ENCODE measurements at places on chromosomes 3 and 15.

DNA sequence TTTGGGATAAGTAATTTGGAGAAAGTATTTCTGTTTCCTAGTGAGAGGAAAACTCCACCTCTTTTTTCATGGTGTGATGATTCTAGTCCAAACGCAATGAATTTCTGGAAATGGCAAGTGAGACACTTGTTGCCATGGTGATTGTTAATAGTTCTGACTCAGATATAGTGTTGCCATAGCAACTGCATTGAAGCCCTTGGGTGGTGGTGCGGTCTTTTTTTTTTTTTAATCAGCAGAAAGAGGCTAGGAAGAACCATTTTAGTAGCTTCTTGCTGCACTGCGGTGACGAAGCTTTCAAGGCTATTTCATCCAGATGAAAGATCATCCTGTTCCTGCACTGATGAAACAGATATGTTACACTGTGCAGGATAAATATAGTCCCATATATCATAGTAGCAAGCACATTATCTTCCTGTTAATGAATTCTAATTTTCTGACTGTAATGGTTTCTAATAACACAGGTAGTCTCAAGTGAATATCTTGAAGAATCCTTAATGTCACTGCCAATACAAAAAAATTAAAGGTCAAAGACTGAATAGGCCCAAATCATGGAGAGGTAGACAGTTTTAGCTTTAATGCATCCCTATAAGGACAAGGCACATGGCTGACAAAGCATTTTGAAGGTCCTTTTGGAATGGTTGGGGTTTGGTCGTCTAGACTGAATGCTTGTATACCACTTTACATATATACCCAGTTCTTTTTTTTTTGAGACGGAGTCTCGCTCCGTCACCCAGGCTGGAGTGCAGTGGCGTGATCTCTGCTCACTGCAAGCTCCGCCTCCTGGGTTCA, 125.1 kb upstream of the ZBTB20 start:
- no peak for DNase-seq

DNA sequence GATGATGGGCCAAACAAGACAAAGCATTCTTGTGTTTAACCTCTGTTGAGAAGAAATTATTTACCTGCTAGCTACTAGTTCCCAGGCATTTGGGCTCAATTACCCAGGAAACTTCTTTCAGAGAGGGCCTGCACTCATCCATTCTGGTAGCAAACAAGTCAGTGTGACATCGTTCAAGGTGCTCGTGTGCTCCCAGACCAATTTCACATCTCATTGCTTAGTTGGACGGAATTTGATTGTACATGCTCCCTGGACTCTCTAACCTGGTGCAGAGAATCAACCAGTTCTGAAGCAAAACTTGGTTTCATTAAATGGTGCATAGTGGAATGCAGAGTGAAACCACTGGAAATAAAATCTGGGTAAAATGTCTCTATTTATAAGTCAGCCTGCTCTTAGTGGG, 392.7 kb downstream of the LSAMP start:
- no peak for DNase-seq

DNA sequence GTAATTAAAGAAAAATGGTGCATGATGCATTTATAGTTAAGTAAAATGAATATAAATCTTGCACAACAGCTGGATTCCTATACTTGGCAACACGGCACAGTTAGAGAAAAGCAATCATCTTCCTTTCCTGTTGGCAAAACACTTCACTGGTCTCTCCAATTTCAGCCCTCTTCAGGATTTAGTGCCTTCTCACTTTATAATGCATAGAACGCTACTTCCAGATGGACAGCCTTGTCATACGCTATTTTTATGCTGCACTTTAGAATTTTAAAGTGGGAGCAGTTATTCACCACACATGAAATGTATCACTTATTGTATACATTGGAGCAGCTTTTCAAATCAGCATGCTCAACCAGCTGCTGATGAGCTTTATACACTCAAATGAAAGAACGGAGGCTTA, 194.4 kb upstream of the GBE1 start:
- DNase-seq: no peak

DNA sequence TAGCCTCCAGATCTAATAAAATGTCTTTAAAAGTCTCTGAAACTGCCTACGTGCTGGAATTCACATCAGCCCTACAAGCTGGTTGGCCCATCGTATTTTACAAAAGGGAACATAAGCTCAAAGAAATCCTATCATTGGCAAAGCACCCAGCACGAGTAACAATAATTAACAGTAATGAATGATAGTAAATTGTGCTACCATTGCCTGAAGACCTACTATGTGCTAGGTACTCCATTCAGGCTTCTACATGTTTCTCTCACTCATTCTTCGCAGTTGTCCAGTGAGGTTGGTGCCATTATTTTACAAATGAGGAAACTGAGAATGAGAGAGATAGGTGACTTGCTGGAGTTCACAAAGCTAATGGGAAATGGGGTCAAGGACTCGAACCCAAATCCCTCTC, 7.1 kb upstream of the EPHB3 start:
- no peak for DNase-seq

DNA sequence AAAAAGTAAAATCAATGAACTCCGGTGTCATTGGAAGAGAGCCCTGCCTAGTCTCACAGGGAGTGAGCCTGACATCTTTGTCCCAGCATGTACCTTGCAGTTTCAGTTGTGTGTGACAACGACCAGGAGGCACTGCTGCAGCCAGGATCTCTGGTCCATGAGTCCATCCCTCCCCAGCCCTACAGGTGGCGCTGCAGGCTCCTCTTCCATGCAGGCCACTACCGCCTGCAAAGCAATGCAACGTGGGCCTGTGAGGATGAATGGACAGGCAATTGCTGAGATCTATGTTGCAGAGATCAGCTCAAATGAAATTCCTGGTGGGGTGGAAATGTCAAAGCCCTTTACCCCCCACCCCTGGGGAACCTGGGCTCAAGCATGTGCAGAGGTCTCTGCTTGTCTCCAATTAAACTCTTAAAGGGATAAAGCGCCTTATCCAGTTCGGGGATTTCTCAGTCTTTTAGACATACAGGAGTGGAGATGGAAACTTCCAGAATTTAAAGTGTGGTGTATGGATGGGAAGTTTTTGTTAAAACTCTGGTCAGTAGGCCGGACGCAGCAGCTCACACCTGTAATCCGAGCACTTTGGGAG, 35.8 kb downstream of the TKT start:
- peak; percentile 91 for DNase-seq

All from hepatocyte (in vitro differentiated cells).